ENCODE measurements at places on chromosomes 7 and 10.

- DNase-seq = no peak
These were observed 177.2 kb upstream of the KLF14 start for GRCh38 chr7:130910949-130911944.

- DNase-seq = no peak
These were observed 235.2 kb upstream of the SP4 start for GRCh38 chr7:21192657-21193056.

- DNase-seq = no peak
These were observed 172.3 kb downstream of the CACNB2 start for GRCh38 chr10:18312374-18313139.

GRCh38 chr10:131215776-131216175 is 95.7 kb downstream of the TCERG1L start:
- DNase-seq = no peak

DNA sequence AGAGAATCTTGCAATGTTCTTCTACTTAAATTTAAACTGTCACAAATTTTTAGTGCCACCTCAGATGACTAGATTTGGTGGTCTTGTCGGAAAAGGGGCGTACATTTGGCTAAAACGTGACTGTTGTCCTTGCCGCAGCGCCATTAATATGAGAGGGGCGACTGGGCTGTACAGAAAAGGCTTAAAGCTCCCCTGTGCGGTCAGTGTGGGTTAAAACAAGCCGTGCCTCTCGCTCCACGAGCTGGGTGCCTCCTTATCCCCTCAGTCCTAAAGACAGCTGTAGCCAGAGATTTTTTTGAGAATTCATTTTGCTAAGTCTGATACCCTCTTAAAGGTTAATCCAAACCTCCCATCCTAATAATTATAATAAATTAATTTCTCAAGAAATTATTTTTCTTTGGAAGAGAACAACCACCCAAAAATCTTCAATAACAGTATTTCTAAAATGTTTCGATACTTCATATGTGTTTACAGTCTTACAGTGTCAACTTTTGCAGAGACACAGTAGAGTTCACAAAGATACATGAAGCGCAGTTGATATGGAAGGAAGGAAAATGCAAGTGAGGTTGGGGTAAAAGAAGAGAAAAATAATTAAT is 68.6 kb downstream of the C7orf25 start:
- no peak for DNase-seq

DNA sequence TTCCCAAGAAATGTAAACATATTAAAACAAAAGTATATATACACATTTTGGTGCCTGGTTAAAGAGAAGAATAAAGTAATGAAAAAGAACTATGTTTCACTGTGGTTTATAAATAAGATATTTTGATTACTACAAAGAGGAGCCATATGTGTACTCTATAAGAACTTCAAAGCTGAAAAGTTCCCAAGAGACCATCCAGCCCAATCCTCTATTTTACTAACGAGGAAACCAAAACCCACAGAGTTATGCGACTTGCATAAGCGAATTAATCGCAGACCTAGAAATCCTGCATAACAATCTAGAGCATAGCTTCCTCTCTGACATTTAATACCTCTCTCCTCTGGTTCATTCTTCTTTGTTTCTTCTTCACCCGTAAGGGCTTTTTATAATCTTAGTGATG is 937.1 kb downstream of the CNTNAP2 start:
- no peak for DNase-seq

- DNase-seq = no peak
These were observed 5.0 kb downstream of the NCOA4 start for GRCh38 chr10:46025406-46025805.

GRCh38 chr10:101157756-101158458 is 26.8 kb downstream of the TLX1 start:
- DNase-seq = no peak

DNA sequence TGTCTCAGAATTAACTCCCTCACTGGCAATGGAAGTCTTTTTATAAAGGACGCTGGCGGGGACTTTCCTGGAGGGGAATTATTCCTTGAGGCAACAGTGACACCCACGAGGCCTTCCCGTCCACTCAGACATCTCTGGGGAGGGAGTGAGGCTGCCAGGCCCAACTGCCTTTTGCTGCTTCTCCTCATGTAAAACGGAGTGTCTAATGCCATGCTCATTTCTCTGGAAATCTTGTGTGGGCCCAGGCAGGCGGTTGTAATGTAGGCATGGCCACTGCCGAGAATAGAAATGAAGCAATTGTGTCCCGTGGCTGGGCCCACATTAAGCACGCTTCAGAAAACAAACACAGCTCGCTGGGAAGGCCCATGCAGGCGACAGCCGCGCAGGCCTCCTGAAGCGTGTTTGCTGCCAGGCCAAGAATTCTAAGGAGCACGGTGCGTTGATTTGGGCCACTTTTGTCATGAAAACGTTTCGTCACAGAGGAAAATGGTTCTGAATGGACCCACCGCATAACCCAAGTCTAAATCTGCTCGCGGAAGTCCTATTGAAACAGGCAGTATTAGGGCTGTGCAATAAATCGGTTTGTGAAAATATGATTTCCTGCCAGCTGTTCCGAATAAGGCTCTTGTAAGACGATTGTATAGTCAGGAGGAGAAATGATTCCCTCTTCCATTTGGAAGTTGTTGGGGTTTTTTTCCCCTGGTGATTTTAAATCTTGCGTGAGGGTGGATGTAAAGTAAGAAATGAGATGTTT is 104.2 kb upstream of the CHST15 start:
- DNase-seq = peak; percentile 61

DNA sequence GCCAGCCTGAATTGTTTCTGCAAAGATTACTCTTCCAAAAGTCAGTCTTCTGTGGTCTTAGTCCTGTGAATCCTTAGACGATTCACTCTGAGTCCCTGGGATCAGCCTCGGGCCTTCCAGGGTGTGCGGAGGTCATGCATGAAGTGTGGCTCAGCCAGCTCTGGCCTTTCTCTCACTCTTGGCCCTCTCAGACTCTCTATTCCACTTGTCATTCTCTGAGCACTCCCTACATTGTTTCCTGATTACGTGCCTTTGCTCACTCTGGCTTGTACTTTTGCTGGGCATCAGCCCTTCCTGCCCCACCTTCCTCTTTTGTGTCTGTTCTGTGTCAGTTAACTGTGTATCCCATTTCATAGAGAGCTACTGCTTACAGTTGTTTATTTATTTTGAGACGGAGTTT is 36.0 kb downstream of the CCNY start:
- DNase-seq = no peak

DNA sequence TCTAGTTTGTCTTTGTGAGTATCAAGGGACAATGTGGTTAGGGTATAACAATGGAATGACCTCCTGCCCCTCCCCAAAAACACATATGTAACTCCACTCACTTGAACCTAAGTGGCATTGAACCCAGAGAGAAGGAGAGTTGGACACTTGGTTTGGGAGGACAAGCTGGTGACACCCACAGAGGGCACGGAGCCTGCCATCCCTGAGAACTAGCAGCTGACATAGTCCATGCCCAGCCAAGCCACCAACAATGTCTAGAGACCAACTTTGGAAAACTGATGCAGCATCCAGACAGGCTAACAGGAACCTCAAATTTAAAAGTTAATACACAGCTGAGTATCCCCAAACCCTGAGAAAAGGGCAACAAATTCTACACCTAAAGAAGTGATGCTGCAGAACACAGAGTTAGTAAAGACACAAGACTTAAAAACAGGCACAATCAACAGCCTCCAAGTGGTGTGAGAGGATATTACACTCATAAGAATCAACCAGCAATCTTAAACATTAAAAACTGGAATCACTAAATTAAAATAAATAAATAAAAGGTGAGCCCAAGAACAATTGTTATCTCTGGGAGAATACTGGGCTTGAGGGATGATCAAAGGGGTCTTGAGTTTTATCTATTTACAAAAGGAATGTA is 27.2 kb downstream of the NUDCD3 start:
- DNase-seq = no peak

GRCh38 chr7:43565786-43566185 is 17.1 kb upstream of the STK17A start:
- no peak for DNase-seq

GRCh38 chr7:3089493-3089892 is 45.8 kb upstream of the CARD11 start:
- no peak for DNase-seq

DNA sequence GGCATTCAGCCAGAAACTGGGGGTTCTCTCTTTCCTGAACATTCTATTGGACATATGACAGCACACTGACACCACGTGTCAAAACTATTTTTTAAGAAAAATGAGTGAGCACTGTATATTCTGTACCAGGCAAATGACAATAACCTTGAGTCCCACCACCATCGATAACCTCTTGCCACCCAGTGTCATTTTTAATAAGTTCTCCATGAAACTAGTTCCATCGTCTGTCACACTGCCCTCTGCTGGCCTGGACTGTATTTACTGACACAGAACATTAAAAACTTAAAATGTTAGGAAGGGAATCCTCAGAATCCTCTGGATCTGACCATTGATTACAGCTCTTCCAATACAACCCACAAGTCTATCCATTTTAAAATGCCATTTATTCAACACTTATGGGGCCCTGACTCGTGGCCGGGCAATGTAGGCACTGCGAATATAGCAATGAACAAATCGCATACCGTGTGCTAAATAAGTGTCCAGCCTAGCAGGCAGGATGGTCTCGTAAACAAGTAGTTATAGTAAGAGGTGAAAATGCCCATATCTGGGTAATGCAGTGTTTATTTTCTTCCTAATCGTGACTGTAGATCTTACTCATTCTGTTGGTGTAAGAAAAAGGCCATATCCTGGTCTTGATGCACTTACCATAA is 35.9 kb upstream of the CACNB2 start:
- peak; percentile 69 for DNase-seq

DNA sequence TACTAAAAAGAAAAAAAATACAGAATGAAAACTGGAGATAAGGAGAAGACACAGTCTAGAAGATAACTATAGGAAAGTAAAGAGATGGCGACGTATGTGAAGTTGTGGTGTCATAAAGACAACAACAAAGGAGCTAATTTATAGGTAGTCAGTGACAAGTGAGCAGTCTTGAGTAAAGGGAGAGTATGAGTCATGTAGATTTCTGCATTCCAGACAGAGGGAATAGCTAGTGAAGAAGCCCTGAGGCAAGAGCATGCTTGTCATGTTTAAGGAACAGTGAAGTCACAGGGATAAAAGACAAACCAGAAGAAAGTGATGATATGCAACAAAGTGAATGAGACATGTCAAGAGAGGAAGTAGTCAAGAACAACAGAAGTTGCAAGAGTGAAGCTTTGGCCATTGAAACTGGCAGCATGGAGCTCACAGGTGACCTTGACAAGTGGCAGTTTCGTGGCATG is 2.3 kb upstream of the MIOS start:
- no peak for DNase-seq

- no peak for DNase-seq
These were observed 77.9 kb upstream of the FHIP2A start for GRCh38 chr10:114743521-114744231.

DNA sequence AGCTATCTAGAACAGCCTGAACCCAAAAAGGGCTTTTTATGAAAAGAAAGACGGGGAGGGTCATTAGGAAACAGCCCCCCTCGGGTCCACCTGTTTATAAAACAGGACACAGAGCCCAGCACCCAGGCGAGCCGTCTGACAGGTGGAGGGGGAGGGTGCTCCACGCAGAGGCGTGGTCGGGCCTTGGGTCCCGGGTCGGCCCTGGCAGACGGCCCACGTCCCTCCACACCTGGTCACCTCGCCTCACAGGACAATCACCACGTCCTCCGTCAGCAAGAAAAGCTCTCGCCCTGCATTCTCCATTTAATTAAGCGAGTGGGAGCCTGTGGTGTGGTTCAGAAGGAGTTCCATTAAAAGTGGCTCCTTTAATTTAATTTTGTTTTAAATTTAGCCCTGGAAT is 42.3 kb upstream of the FOXL3 start:
- no peak for DNase-seq

DNA sequence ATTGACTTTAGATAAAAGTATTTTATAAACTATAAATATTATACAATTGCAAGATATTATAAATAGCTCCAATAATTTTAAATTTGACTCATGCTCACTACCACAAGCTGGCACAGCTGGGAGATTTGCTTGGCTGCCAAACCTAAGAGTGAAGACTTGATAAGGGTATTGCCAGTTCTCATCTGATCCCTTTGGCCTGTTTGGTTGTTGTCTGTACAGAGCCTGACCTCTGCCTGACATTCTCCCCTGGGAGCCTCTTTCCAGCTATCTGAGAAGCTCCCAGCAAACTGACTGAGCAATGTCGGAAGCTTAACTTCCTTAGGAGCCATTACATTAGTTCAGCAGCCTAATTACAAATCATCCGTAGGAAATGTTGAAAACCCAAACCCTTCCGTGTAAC is 10.2 kb upstream of the LMOD2 start:
- no peak for DNase-seq

DNA sequence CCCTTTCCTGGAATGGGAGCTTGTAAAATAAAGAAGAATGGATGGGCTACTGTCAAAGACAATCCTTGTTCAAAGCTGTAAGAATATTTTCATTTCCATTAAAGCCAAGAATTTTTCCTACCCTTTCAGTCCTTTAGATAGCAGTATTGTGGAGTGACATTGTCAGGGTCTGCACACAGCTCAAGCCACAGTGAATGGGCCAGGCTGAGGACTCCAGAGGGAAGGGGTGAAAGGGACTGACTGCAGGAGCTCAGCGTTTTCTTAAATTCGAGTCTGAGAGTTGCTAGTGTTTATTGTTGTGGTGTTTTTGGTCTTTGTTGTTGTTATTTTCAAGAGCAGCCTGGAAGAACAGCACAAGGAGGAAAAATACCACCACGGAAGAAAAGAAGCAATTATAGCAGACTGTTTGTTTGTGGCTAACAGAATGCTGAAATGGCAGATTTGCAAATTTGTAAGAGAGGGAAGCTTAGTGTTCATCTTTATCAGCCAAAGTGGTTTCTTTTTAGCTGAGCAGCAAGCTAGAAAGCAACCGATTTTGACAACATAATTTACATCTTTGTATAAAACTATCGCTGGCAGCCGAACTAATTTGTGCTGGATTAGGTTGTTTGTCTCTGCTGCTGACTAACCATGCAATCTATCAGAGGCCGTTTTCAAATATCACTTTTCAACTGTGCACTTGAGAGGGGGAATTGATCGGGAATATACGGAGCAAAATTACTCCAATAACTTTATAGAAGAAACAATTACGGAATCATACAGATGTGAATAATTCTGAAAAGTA is 192.1 kb downstream of the LRMDA start:
- no peak for DNase-seq

- DNase-seq = no peak
These were observed 35.6 kb upstream of the TCF7L2 start for GRCh38 chr10:112914288-112914952.

DNA sequence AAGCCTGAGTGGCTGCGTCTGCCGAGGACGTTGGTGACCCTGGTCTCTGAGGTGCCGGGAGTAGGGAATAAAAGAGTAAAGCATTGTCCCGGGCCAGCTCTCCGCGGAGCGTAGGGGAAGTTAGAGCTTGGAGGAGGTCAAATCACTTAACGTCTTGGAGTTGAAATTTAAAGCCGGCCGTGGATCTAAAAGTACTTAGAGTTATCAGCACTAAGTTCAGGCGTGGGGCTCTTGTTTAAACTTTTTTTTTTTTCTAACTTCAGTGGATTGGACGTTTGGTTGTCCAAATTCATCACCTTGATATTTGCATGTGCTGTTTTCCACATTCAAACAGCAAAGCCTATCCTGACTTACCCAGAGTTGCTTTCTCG is 700 bp downstream of the NIPSNAP2 start:
- DNase-seq = no peak

GRCh38 chr10:73218431-73219191 is 28.4 kb downstream of the DNAJC9 start:
- no peak for DNase-seq

All from aorta (tissue), 5 donors.